NCI-H526 (cell line): ENCODE measurements at places on chromosomes 2 and 18.
A peak's percentile ranks its signal among the peaks of the same experiment; 100 is the strongest.

GRCh38 chr2:52327641-52328040 is 1295.7 kb upstream of the NRXN1 start:
- no peak for DNase-seq

DNA sequence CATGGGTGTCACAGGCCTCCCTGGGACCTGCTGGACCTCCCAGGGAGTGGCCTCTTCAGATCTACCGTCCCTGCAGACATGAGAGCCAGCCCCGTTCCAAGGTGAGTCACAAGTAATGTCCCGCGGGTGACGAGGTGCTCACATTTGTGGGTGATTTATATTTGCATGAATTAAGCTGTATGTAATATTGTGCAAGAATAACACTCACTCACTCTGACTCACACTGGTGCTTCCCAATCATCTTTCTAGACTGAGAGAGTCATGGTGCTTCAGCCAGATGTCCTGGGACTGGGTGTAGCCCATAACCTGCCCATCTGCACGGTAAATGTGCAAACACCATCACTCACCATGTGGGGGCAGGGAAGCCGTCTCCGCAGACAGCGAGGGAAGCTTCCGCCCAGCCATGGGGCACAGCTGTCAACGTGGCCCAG is 347.5 kb upstream of the SALL3 start:
- no peak for DNase-seq

GRCh38 chr2:240620149-240620731 is 5.0 kb upstream of the GPR35 start:
- no peak for DNase-seq

DNA sequence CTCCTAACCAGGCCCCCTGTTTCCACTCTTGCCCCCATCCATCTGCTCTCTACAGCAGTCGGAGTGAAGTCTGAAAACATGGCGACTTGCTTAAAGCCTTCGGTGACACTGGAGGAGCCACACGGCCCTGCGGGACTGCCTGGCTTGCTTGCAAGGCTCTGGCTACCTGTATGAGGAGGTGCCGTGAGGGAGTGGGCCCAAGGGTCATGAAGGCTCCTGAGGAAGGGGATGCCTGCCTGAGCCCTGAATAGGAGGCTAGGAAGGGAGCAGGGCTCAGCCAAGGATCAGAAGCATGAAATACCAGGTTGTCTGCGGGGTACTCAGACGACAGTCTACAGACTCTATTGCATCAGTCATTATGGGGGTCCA is 75.4 kb downstream of the EMX1 start:
- no peak for DNase-seq

GRCh38 chr2:196166876-196167275 is 4.5 kb downstream of the STK17B start:
- DNase-seq: no peak

- DNase-seq: no peak
Observed at GRCh38 chr2:109045505-109045904, 56.5 kb upstream of the EDAR start.

DNA sequence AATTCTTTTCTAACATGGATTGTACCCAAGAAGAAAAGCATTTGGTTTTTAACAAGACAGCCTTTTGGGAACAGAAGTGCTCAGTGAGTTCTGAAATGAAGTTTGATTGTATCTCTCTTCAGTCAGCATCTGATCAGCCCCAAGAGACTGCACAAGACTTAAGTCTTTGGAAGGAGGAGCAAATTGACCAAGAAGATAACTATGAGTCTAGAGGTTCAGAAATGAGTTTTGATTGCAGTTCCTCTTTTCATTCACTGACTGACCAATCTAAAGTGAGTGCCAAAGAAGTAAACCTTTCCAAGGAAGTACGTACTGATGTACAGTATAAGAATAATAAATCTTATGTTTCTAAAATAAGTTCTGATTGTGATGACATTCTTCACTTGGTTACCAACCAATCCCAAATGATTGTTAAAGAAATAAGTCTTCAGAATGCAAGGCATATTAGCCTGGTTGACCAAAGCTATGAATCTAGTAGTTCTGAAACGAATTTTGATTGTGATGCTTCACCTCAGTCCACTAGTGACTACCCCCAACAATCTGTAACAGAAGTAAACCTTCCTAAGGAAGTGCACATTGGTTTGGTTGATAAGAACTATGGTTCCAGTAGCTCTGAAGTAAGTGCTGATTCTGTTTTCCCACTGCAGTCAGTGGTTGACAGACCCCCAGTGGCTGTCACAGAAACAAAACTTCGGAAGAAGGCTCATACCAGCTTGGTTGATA is 31.2 kb downstream of the ZDBF2 start:
- DNase-seq: no peak

GRCh38 chr2:73984922-73985307 is 205 bp downstream of the TET3 start:
- DNase-seq: no peak

DNA sequence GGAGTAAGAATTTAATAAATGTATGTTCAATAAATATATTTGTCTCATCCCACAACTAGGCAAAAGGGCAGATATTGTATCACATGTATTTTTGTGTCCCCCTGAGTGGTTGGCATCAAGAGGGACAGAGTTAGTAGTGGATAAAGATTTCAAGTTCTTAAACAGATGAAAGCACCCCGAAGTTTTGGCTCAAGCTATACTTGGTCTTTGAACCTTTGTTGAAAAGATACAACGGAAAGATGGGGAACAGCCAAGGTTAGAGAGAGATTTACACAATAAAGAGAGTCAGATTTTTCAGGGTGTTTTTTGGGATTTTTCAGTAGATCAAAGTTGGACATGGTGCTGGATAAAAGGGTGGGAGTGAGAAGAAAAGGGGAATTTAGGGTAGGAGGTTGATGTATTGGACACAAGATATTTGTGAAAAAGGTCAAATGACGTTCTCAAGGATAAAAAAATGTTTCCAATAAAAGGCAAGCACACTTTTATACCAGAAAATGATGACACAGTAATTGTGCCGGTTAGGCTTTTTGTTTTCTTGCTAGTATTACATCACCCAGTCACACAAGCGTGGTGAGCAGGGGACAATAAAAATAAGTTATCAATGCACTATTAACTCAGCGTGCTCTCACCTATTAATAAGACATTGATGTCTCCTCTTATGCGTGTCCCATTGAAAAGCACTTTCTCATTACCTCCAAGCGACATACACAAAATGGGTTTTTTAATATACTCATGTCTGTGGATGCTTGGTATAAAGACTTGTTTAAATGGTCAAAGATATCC is 59.5 kb downstream of the MEP1B start:
- DNase-seq: no peak

- DNase-seq: no peak
Observed at GRCh38 chr18:9542924-9543323, 67.6 kb downstream of the RALBP1 start.

GRCh38 chr2:2886922-2887321 is 490.7 kb downstream of the EIPR1 start:
- DNase-seq: no peak

GRCh38 chr18:79684283-79684631 is 4.7 kb downstream of the CTDP1 start:
- DNase-seq: no peak

DNA sequence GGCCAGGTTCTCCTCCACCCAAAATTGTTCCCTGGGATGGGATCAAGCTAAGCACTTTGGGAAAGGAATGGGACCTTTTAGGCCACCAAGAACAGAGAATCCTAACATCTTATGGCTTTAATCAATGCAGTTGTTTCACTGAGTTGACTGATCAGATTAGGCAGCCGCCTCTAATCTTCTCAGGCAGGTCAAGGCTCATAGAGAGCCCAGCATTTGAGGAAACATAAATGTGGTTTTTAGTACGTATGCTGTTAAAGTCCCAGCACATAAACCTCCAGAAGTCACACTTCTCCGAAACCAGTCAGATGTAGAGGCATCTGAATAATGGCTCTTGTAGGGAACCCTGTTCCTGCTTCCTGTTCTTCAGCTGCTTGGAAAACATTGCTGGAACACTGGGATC is 99.5 kb upstream of the RMDN2 start:
- DNase-seq: no peak

DNA sequence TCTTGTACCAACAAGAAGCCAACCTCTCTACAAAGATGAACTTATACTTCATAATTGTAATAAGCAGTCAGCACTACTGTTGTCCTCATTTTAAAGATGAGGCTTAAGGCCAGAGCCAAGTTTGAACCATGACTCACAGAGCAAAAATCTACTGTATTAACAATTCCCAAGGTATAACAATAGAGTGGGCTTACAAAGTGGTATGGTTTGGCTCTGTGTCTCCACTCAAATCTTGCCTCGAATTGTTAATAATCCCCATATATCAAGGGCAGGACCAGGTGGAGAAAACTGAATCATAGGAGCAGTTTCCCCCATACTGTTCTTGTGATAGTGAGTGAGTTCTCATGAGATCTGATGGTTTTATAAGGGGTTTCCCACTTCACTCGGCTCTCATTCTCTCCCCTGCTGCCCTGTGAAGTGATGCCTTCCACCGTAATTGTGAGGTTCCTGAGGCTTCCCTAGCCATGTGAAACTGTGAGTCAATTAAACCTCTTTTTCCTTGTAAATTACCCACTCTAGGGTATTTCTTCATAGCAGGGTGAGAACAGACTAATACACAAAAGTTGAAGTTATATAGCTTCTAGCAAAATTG is 19.5 kb downstream of the MRPL44 start:
- DNase-seq: no peak

GRCh38 chr18:36734596-36734995 is 94.2 kb downstream of the TPGS2 start:
- peak; percentile 48 for DNase-seq

DNA sequence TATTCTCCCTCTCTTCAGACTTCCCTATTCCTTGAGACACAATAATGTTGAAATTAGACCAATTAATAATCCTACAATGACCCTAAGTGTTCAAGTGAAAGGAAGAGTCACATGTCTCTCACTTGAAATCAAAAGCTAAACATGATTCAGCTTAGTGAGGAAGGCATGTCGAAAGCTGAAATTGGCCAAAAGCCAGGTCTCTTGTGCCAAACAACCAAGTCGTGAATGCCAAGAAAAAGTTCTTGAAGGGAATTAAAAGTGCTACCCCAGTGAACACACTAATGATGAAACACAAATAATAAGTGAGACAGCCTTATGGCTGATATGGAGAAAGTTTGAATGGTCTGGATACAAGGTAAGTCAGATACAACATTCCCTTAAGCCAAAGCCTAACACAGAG is 115.4 kb downstream of the PXDN start:
- DNase-seq: no peak

DNA sequence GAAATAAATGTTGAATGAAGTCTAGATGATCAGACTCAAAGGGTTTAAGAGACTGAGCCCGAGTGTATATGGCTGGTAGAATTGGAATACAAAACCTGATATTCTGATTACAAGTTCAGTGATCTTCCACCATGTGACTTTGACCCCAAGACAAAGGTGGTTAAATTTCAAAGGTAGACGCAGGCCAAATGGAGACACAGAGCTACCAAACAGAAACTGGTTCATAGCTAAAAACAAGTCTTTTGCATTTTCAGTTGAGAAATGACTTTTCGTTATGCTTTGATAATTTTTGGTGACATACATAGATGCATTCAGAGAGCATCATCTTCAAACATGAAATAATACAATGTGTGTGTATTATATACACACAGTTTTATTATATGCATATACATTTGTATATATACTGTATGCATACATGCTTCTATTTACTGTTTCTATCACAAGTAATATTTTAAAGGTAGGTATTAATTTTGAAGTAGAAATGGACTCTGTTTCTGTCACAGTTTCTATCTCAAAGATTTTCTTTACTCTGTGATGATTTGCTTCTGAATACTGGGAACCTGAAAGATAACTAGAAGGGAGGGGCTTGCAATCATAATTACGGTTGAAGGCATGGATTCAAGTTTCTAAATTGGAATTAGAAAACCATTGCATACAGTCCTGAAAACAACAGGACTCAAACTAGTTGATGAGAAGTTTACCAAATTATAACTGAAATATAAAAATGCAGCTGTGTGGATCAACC is 142.3 kb downstream of the ABCA12 start:
- DNase-seq: no peak

DNA sequence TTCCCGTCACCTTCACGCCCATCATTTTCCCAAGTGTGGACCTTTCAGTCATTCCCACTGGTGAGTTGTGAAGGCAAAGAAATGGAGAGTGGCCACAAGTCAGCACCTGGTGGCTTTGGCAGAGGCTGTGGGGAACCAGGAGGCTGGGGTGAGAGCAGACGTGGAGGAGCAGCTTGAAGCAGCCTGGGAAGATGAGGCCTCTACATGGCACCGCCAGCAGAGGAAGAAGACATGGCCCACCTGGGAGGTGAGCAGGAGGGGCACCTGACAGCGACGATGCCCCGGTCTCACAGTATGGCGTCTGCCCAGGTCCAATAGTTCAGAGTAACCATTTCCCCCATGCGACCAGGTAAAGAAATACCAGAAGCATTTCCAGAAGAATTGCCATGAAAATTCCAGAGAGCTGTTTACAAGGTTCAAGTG is 69.0 kb downstream of the TPO start:
- no peak for DNase-seq

- no peak for DNase-seq
Observed at GRCh38 chr18:42157420-42157819, 202.4 kb downstream of the PIK3C3 start.

GRCh38 chr2:74498500-74499266 is 720 bp downstream of the LBX2 start:
- peak; percentile 45 for DNase-seq
